ENCODE measurements at places on chromosomes 1 and 21.

DNA sequence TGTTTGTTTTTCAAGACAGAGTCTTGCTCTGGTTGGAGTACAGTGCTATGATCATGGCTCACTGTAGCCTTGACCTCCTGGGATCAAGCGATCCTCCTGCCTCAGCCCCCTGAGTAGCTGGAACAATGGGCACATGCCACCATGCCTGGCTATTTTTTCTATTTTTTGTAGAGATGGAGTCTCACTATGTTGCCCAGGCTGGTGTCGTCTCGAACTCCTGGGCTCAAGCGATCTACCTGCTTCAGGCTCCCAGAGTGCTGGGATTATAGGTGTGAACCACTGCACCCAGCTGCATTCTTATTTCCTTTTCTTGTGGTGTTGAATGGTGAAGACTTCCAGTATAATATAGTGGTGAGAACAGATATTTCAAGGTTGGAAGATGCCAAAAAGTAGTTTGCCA, 28.0 kb downstream of the B3GALT5 start:
- DNase-seq: no peak

GRCh38 chr1:24905355-24905978, 24.6 kb downstream of the RUNX3 start:
- no peak for DNase-seq

DNA sequence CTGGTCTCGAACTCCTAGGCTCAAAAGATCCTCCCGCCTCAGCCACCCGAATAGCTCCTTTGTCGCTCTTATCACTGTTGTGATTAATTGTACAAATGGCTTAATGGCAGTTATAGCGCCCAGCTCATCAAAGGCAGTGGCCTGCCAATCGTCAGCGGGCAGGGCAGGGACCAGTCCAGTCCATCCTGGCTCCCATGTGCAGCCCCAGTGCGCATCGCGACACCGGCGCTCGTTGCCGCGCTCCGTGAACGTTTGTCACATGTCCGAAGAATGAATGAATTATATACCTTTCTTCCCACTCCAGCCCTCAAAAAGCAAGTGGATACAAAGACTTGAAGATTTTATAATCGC, 18.4 kb downstream of the MTX1 start:
- peak; percentile 63 for DNase-seq

DNA sequence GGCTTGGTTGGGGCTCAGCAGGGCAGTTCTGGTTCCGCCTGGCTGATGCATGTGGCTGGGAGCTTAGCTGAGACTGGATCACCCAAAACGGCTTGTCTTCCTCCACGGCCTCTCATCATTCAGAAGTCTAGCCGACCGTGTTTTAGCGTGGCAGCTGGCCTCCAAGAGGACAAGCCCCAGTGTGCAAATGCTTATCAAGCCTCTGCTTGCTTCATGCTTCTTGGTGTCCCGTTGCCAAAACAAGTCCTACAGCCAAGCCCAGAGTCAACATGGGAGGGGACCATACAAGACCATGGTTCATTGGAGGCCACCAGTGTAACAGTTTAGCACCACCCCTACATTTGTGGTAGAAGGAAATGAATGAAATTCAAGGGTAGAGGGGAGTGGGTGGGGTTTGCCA, 10.5 kb upstream of the KDF1 start:
- DNase-seq: no peak

- DNase-seq: peak; percentile 93
Measured at GRCh38 chr1:32695098-32695904, 7.3 kb downstream of the SYNC start.

All from EH (cell line).